ENCODE measurements at places on chromosomes 1 and 21.
A peak's percentile ranks its signal among the peaks of the same experiment; 100 is the strongest.

DNA sequence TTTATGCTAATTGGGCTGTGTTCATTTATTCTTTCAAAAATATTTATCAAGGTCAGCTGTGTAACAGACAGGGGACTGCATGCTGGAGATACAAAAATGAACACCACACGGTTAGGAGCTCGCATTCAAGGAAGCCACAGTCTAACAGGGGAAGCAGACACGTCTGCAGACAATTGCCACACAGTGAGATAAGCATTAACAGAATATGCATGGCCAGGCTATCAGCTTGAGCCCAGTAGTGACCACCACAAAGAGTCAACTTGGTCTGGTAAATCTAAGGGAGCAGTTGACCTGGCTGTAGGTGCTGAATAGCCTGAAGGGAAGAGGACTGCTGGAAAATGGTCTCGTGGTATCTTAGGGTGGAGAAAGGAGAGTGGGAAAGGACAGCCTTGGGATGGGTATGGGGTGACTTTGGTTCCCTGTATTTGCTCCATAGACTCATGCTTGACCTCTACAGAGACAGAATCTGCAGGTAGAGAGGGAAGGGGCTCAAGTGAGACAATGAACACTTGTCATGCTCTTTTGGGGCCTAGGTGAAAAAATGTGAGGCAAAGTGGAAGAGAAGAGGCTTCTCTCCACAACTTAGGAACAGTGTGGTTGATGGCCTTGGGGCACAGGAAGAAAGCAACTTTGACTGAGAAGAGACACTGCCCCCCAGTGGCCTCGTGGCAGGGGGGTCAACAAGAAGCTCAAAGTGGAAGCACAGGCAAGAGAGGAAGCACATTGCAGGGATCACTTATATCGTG lies 7.6 kb upstream of the NPL start:
- DNase-seq, result peak; percentile 41

DNA sequence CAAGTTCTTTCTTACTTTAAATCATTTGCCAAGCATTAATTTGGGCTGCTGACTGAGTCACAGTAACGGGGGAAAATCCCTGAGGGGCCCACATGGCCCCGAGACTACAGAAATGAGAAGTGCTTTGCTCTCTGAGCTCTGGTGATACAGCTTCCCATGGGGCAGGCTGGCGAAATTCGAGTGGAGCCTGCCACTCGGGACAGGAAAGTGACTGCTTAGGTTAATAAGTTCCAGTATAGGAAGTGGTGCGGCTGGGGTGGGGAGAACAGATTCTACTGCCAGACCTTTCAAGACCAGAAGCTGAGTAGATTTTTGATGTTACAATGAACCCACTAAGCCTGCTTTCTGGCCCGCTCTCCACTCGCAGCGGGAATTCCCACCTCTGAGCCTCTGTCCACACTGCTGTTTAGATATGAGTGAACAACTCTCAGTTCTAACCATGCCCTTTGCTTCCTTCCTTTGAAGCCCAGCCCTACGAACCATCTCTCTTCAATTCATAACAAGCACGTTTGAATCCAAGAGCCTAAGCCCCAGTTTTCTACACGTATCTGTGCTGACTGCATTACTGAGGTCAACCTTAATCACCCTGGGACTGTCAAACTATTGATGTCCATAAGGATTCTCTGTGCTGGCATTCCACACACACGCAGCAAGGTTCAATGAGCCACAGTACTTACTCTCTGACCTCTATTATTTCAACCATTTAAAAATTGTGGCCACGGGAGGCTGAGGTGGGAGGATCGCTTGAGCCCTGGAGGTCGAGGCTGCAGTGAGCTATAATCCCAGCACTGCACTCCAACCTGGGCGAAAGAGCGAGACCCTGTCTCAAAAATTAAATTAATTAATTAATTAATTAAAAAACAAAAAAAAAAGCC lies 9.6 kb downstream of the ZBTB17 start:
- no peak for DNase-seq

DNA sequence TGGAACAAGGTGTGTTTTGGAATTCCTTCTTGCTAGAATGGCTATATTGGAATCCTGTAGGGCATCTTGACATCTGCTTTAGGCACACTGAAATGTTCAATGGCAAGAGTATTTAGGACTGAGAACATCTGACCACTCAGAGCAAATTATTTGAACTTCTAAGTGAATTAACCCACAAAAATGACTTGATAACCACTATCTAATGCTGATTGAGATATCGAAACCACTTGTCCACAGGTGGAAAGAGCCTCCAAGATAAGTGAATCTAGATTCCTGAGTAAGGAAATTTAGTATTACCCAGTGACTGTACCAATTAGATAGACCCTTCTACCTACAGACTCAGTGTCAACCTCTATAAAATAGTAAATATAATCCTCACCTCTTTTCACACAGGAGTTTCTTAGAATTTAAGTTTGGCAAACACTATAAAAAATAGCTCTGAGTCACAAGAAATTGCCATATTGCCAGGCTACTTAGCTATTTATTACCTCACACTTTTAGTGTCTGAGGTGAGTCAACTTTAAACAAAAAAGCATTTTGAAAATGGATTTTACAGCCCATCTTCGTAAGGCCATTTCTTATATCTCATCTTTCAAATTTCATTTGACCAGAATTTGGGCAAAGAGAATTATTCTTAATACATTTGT lies 421.8 kb downstream of the PTBP2 start:
- DNase-seq, result no peak

DNA sequence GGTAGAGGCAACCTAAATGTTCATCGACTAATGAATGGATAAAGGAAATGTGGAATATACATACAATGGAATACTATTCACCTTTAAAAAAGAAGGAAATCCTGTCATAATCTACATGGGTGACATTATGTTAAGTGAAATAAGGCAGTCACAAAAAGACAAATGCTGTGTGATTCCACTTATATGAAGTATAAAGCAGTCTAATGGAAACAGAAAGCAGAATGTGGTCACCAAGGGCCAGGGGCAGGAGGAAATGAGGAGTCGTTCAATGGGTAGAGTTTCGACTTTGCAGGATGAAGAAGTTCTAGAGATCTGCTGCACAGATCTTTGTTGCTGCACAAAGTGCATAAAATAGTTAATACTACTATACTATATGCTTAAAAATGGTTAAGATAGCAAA lies 7.8 kb downstream of the DIPK1A start:
- DNase-seq, result no peak

DNA sequence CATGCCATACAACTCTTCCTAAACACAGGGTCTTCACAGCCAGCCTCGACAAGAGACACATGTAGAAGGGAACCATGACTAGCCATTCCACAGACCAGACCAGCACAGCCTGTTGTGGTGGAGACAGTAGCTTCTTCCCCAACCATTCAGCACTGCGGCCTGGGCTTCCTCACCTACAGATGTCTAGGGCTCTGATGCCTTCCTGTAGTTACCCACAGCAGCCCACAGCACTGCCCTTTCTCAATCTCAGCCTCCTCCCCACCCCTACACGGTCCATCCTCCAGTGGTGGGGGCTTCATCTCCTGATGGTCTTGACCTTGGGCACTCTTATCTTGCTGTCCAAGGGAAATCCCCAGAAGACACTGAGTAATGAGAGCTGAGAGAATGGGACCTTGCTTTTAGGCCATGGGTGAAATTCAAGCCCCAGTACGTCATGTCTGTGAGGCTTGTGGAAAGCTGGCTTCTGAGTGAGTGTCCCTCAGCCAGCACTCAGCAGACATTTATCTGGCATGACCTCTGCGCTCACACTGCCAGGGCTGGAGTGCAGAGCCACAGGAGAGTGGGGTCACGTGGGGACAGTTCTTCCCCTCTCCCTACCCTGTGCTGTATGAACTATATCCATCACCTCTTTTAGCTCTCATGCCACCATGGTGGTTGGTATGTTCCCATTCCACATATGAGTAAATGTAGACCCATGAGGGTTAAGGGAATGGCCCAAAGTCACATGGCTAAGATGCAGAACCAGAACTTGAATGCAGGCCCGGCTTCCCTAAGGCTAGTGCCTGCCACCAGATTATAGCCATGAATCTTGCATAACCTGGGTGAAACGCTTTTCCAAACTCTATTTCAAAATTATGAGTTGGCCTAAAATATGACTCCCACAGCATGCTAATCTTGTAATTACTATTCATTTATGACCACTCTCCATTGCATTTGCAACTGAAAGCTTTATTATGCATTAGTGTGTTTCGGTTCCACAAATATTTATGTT lies 104.7 kb downstream of the HIVEP3 start:
- DNase-seq, result no peak

- no peak for DNase-seq
Measured at GRCh38 chr1:182624577-182624976, 20.4 kb upstream of the RGS16 start.

DNA sequence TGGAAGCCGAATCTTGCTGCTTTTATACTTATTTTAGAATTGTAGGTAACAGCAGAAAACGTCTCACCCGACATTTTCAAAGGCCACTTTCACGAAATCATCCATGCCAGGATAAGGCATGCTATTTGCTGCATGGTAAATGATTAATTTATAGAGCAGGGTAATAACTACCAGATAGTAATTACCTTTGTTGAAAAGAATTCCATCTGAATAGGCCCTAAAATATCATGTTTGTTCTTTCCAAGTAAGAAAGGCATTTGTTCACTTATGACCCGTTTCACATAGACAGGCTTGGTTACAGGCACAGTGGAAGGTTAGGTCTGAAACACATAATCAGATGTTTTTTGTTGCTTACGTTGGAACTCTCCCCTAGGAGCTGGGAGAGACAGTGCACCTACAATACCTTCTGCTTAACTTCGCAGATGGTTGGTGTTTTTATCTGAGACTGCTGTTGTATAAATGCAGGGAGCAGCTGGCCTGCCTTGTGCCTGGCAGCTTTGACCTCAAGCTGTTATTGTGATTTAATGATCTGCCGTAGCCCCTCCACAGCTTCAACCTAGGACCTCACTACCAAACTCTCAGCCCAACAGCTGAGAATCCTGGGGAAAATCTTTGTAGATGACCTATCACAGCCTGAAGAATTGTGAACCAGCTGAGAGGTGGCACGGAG lies 1.6 kb downstream of the SLC44A3 start:
- DNase-seq, result no peak

GRCh38 chr1:116521186-116521585 lies 49.6 kb downstream of the CD58 start:
- peak; percentile 50 for DNase-seq

GRCh38 chr1:70041317-70042045 lies 163.9 kb downstream of the LRRC40 start:
- no peak for DNase-seq

DNA sequence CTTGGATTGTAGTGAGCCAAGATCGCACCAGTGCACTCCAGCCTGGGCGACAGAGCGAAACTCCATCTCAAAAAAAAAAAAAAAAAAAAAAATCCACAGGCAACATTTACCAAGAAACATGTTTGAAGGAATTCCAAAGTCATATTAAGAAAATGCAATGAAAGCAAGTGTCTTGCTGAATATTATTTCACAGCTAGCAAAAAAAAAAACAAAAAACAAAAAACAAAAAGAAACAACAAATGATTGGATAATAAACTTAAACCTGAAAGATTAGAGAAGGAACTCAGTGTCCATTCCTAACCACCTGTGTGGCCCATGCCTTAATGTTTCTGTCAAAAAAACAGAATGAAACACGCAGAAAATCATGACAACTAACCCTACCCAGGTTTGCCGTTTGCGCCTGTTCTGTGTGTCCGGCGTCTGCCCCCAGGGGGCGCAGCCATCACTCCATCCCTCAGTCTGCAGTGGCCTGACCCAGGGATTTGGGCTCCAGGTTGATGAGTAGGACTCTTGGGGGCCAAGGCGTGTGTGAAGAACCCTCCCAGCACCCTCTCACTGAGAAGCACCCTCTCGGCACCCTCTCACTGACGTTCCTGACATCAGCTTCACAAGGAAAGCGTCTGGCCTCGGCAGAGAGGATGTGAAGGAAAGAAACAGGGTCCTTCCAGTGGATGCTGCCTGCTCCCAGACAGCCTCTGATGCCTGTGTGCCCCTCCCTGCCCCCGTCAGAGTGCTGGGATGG lies 19.2 kb upstream of the PTTG1IP start:
- DNase-seq, result no peak

DNA sequence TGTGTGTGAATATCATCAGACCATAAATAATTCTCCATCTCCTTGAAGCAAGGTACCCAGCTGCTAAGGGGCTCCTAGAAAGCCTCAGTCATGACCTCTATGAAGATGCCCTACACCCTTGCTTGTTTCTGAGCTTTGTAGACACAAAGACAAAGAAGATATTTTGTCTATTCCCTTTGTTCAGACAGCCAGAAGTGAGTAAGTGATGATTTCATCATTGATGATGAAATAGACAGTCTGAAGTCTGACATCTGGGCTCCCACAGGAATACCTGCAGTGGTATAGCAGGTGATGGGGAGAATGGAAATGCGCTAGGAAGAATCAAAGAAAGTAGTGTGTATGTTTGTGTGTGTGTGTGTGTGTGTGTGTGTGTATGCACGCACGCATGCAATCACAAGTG lies 82.2 kb upstream of the DPT start:
- DNase-seq, result no peak

DNA sequence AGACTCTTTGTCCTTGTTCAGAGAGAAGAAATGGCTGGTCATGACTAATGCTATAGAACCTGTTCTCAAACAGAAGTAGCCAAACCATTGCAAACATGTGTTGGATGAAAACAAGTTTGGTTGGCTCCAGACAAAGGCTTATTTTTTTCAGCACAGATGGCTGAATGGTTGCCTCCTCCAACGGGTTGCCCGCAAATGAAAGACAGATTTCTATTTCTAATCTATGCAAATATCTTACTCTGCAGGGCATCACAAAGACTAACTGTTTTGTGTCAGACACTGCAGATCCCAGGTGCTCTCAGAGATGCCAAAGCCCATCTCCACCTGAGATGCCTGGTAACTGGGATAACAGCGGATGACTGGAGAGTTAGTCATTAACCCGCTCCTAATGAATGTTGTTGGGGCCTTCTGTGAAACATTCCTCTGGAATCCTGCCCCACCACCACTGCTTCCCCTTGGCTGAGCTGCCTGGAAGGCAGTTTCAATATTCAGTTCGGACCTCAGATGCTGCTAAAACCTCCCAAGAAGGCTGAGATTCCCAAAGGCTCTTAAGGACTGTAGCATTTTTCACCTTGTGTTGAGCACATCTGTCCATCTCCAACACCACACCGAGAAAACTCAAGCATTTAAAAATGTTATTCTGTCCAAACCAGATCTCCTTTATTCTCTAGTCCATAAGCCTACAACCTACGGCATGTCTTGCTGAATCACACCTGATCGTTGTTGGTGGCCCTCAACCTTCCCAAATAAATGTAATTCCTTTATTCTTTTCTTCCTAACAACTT lies 104.4 kb downstream of the PTPN14 start:
- peak; percentile 89 for DNase-seq

- no peak for DNase-seq
Measured at GRCh38 chr1:167065471-167065870, 24.7 kb downstream of the GPA33 start.

GRCh38 chr1:159921251-159921650 lies 4.1 kb downstream of the TAGLN2 start:
- no peak for DNase-seq

DNA sequence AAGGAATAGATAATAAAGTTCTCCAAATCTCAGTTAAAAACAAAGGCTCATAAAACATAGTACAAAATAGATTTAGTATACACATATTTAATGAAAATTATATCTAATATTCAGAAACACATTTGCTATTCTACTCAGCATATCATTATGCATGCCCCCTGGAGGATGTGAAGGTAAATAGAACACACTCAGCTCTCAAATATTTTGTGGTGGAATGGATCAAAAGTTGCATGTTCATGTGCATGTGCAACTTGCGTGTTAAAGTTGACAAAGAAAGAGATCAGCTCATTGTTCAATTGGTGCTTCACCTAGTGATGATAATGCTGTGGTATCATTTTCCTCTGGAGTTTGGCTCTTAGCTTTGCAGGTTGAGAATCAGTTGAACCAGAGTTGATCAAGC lies 4.9 kb upstream of the ZNF644 start:
- DNase-seq, result no peak

Data from GM04504 (cell line).